ENCODE measurements at places on chromosomes 12 and 14.

DNA sequence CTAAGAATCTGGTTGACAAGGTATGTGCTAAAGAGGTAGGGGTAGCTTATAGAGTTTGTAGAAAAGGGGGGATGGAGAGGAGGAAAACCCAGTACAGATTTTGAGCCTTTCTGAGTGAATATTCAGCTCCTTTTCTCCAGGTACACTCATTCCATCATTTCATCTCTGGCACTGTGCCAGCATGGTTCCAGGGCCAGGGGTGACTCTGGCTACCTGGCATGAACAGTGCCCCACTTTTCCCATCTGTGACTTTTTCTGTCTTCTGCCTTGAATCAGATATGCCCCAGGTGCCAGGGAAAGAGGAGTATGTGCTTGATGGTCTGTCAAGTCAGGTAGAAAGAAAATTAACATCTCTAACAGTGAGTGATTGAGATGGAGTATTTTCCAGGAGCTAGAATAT is 175.7 kb downstream of the CACNA1C start:
- no peak for DNase-seq

- DNase-seq: no peak
Measured at GRCh38 chr14:105430565-105430964, 10.9 kb downstream of the MTA1 start.

GRCh38 chr14:51967521-51967920 is 21.8 kb upstream of the RTRAF start:
- DNase-seq: no peak

GRCh38 chr14:69260861-69261564 is 1.1 kb downstream of the GALNT16 start:
- DNase-seq: no peak

GRCh38 chr14:50846226-50846880 is 15.4 kb upstream of the NIN start:
- DNase-seq: no peak

DNA sequence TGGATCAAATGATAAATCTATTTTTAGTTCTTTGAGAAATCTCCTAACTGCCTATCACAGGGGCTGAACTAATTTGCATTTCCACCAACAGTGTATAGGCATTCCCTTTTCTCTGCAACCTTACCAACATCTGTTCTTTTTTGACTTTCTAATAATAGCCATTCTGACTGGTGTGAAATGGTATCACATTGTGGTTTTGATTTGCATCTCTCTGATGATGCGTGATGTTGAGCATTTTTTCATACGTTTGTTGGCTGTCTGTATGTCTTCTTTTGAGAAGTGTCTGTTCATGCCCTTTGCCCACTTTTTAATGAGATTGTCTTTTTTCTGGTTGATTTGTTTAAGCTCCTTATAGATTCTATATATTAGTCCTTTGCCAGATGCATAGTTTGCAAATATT is 67.1 kb downstream of the IFNG-AS1 start:
- DNase-seq: no peak

- no peak for DNase-seq
Measured at GRCh38 chr14:73221945-73222344, 15.4 kb upstream of the PAPLN start.

DNA sequence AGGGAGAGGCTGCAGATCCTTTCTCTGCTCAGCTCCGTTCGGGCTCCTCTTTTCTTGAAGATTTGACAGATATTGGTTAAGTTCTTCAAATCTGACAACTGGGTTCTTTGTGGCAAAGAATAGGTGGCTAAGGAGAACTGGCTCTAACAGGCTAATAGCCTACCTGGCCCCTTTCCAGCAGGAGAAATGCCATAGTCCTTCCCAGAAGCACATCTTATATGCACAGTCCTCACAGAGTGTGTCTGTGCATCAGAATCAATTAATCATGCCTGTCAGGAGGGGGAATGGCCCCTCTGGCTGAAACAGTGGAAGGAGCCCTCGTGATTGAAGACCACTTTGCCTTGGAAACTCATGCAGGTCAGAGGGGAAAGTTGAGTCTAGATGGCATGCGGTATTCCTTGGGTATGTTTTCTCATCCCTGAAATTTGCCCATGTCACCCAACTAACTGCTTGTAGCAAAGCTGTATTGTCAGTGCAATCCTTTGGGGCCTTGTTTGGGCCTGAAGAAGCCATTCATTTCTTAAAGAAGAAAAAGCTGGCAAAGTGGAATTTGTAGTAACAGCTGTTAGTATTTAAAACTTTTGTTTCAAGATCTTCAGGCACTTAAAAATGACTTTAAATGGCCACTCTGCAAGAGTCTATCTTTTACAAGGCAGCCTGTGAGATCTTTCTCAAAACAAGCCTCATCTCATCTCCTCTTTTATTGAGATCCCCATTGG is 251.5 kb downstream of the ZFP36L1 start:
- no peak for DNase-seq

DNA sequence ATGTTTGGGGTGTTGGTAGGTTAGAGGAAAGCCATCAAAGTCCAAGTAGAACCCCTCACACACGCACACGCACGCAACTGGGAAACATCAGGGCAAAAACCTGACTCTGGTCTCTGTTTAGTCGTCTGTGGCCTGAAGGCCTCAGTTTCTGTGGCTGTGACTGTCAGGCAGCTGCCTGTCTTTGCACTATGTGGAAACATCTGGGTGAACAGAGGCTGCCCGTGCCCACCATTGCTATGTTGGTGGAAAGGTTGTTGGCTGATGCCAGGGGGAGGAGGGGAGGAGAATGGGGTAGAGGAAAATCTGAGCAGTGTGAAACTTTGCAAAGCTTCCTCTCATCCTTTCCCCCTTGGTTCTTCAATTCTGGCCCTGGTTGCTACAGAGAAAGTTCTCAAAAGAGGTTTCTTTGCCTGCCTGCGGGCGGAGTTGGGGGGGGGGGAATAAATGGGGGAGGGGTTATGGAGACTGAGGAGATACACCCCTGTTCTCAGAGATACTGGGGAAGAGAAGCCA is 7.5 kb downstream of the HOXC10 start:
- DNase-seq: no peak

GRCh38 chr12:2796187-2796666 is 1.5 kb downstream of the FKBP4 start:
- DNase-seq: no peak

DNA sequence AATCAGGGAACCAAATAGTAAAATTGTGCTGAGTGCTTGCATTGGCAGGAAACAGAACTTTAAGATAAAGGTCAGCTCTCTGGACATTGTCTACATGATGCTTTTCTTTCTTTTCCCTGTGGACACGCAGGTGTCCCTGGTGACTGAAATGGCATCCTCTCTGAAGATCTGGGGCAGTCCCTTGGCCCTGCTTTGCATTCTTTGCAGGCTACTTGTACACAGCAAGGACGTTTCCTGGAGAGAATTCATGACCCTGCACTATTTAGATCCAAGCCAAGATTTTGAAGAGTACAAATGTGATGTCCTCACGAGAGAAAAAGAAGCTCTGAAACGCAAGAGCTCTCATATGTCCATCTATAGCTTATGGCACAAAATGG is 11.3 kb upstream of the EDDM3A start:
- DNase-seq: no peak

DNA sequence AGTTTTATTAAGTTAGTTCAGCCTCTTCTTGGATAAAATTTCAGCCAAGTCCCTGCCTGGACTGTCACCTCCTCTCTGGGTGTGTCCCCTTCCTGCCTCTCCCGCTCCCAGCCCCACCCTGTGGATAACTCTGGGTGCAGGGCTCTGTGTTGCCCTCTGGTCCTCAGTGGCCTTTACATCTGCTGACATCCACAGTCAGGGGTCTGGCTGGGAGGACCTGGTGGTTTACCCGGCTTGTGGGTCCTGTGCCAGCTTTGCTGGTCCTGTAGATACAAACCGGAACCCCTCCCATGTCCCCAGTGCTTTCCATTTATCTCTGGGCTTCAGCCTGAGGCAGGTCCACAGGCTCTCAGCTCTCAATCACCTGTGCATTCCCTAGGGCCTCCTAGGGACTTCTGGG is 28.9 kb upstream of the PLEKHG3 start:
- no peak for DNase-seq

- no peak for DNase-seq
Measured at GRCh38 chr12:131375972-131376345, 334.9 kb upstream of the SFSWAP start.

DNA sequence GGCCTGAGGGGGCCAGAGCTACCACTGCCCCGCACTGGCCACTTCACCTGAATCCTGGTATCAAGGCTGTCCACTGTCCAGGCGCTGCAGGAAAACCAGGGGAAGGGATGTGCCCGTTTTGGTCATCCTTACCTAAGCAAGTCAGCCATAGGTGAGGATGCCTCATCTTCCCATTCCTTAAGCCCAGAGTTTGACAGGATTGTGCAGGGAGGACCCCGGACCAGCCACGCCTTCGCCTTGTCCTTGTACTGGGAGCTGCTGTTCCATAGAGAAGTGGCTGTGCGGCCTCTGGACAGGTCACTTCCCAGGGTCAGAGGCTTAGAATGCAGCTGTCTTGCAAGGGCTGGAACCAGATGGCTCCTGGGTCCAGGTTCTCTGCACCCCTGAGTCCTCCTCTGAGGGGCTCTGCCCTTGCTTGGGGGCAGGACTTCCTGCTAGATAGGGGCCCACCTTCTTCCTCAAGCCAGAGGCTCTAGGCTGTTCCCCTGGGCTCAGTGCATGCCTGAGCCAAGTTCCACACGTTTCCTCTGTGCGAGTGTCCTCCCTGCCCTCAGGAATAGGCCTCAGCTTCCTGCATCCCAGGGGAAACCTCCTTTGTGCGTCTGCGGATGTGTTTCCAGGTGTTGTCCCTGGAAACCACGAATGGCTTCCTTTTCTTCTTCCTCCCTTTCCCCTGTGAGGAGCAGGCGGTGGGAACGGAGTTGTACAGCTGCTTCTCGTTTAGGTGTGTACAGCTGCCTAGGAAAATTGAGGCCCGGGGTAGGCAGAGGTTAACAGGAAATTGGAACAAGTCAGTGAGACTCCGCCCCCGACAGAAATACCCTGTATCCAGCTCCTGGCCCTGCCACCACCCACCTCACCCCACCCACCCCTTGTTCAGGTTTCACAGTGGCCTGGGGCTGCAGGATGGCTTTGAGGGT is 54.3 kb upstream of the RIN3 start:
- DNase-seq: no peak

DNA sequence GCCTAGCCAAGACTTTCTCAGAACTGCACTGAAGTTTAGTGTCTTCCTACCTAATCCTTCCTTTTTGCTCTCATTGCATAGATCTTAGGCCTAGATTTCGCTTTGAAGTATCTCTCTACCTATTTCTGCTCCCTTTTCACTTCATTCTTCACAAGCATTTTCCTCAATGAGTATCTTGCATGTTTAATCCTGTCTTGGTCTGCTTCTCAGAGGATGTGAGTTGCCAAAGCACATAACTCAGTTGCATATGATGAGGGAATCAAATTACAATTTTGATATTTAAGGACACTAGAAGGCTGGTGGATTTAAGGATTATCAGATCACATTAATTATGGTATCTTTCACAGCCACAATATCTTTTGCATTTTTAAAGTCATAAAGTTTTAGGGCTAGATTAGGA is 195.5 kb upstream of the DAAM1 start:
- DNase-seq: no peak

- no peak for DNase-seq
Measured at GRCh38 chr12:98470469-98471082, 44.8 kb upstream of the TMPO start.

DNA sequence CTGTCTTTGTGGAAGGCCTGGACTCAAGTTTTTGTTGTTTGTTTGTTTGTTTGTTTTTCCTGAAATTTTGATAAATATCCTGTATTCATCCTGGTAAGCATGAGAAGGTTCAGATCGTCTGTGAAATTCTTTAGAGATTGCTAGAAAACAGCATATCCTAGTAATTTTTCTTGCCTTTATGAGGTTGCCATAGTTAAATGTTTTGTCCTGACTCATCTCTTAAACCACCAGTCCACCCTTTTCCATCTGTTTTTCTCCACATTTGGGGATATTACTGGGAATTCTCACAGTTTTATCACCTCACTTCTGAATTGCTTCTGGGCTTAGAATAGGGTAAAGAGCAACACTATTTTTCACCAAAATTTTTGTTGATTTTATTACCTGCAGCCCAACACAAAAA is 248.3 kb downstream of the FBXL14 start:
- no peak for DNase-seq

GRCh38 chr14:61264651-61265050 is 16.5 kb downstream of the TMEM30B start:
- no peak for DNase-seq

DNA sequence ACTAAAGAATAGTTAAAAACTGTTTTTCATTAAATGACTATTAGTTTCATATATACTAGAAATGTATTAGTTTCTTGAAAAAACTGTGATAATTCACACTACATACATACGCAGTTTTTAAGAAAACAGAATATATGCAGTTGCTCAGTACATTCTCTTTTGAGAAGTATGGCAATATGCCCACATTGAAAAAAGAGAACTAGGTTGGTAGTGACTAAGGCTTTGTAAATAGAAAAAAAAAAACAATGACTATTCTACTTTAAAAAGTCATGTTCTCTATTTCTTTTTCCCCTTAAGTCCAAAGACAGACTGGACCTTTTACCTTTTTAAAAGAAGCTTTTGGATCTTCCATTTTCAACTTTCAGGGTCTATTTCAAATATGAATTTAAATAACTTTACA is 25.0 kb downstream of the SNX6 start:
- DNase-seq: no peak

DNA sequence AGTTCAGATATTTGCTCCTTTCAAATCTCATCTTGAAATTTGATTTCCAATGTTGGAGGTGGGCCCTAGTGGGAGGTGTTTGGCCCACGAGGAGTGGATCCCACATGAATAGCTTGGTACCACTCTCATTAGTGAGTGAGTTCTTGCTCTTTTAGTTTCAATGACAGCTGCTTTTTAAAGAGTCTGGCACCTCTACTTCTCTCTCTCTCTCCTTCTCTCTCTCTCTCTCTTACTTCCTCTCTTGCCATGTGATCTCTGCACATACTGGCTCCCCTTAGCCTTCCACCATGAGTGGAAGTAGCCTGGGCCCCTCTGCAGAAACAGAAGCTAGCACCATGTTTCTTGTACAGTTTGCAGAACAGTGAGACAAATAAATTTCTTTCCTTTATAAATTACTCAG is 25.1 kb downstream of the GPR65 start:
- DNase-seq: no peak

DNA sequence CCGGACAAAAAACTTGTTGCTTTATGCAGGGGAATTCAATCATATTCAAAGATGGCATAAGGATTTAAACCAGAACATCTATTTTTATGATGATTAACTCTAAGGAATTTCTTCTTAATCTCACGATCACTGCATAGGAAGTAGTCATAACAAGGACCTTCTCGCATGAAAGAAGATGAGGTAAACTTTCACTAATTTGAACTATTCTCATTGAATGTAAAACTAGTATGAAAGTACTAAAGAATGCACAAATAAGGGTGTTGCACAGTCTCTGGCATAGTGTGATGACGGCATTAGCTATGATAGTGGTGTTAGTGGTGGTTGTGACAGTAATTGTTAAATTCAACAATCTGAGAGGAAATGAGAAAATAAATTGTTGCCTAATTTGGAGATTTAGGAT is 280.0 kb downstream of the SLC6A15 start:
- DNase-seq: no peak

- DNase-seq: no peak
Measured at GRCh38 chr14:96066976-96067375, 27.8 kb downstream of the C14orf132 start.

GRCh38 chr14:53054457-53054856 is 98.7 kb downstream of the DDHD1 start:
- no peak for DNase-seq
